Cardiac muscle cell (in vitro differentiated cells and primary cell): ENCODE measurements at places on chromosomes 7 and 10.

GRCh38 chr7:1029637-1030443, 14.5 kb upstream of the GPR146 start:
- DNase-seq: no peak

GRCh38 chr7:92763636-92764423, 72.5 kb downstream of the CDK6 start:
- DNase-seq: no peak

DNA sequence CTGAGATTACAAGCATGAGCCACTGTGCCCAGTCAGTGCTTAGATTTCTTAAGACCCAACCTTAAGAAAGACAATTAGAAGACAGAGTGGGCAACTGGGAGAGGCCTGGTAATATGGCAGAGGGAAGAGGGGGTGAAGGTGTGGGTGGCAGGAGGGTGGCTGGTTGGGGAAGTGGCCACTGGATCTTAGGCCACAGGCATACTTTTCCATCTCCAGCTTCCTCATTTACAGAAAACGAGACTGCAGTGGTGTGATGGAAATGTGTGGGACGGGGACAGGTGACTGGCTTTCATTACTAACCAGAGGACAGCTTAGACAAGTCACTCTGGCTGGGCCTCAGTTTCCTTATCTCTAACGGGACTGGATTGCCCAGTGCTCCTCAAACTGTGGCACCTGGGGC, 1.0 kb upstream of the FFAR4 start:
- DNase-seq: no peak

GRCh38 chr7:150357270-150357669, 11.4 kb upstream of the REPIN1 start:
- no peak for DNase-seq

- DNase-seq: no peak
Measured at GRCh38 chr10:15096661-15097010, 519 bp upstream of the RPP38 start.

DNA sequence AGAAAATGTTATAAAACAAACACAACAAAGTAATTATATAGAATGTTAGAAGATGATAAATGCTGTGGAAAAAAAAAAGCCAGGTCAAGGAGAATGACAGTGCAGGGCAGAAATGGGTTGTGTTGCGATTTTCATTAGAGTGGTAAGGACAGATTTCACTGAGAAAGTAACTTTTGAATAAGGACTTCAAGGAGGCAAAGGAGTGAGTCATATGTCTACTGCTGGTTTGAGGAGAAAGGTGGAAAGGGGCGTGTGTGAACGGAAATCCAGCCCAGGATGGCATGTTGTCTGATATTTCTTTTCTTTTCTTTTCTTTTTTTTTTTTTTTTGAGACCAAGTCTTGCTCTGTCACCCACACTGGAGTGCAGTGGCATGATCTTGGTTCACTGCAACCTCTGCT, 12.3 kb upstream of the DLD start:
- no peak for DNase-seq

DNA sequence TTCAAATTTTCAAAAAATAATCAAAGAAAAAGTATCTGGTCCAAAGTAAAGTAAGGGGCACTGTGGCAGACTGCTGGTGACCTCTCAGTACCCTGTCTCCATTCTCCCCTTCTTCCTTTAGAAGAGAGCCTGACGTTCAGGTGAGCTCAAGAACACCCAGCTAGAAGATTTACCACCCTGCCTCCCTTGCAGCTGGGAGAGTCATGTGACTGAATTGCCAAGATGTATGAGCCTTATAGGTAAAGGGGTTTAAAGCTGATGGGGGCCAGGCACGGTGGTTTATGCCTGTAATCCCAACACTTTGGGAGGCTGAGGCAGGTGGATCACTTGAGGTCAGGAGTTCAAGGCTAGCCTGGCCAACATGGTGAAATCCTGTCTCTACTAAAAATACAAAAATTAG, 86.3 kb upstream of the NANOS1 start:
- no peak for DNase-seq

DNA sequence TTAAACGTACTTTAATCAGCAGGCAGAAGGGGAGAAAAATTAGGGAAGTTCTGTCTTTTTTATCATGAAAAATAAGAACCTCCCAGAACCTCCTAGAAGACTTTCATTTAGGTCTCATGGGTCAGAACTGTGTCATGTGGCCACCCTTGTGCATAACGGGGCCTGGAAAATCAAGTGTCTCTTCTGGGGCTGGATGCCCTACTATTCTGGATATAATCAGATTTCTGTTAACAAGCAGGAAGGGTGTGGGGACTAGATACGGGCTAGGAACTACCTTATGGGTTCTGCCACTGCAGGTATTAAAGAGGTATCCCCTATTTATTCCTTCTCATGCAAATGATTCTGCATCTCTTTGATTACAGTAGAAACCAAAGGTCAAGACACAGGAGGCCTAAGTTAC, 14.1 kb downstream of the LANCL2 start:
- DNase-seq: no peak

GRCh38 chr10:132058793-132059759, 6.7 kb upstream of the JAKMIP3 start:
- no peak for DNase-seq

- DNase-seq: no peak
Measured at GRCh38 chr10:84820596-84820995, 492.2 kb downstream of the CCSER2 start.

DNA sequence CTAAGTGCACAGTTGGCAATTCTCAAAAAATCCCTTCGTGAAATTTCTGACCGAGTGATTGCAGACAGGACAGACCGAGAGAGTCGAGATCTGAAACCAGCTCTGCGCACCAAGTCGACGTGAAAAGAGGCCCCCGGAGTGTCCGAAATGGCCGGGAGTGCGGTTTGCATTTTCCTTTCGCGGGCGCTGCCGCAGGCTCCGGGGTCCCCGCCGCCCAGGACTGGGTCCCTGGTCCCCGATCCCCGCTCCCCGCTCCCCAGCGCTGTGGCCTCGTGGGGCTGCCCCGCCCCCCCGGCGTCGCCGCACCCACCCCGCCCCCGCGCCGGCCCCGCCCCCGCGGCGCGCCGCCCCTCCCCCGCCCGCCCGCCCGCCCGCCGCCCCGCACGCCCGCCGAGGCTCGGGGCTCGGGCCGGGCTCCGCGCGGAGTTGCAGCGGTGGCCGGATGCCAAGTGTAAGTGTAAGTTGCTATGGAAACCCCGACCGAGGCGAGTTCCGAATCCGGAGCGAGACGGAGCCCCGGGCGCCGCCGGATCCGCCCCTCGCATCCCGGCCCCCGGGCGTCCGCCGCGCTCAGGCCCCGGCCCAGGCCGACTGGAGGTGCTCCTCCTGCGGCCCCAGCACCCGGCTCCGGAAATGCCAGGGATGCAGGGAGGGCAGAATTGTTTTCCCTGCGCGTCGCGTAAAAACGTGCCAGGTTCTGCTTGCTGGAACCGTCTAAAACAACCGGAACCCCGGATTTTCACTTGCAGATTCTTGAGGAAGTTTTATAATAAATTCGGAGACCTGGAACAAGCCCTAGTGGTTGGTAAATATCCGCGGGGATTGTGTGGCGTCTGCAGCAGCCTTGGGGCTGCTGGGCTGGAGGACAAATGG, 4.6 kb downstream of the BMI1 start:
- DNase-seq: peak; percentile 87

GRCh38 chr7:47763063-47763974, 181.4 kb upstream of the TNS3 start:
- DNase-seq: no peak

DNA sequence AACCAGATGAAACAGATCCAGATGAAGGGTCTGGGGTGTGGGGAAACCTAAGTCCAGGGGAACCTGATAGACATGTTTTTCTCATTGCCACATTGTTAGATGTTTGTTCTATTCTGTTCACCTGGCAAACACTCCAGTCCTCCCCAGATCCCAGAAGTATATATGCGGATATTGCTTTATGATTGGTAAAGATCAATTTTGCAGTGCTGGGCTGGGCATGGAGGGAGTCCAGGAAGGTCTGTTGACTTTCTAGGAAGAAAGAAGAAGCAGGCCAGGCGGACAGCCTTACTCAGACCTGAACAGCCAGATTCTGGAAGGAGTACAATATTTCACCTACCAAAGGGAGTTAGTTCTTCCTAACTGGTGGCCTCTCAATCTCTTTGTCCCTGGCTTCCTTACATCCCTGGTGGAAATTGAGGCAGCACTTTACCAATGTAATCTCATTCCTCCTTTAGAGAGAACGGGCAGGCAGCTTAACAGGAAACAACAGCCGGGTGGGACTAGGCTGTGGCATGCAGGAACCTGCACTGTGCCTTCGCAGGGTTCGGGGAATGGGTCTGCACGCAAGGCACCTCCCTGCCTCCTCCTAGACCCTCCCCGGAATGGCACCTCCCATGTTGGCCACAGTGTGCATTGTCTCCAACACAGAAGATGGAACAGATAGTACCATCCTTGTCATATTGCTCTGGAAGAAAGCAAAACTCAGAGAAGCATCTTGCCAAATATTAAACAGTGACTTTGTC, 930 bp downstream of the GIMAP6 start:
- no peak for DNase-seq

GRCh38 chr7:22452142-22452959, 47.6 kb downstream of the STEAP1B start:
- peak; percentile 50 for DNase-seq

DNA sequence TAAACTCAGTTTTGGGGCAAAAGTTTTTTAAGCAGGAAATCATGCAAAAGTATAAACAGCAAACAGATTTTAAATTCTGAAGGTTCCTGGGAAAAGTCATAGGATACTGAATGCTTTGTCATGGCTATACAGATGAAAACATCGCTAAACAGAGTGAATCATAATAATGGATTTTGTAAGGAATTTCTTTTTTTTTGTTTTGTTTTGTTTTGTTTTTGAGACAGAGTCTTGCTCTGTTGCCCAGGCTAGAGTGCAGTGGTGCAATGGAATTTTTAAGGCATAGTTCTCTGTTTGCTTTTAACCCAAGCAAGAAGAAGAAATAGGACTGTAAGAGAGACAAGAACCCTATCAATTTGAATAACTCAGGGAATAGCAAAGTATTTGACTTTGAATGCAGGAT, 285.3 kb downstream of the NRG3 start:
- DNase-seq: no peak

DNA sequence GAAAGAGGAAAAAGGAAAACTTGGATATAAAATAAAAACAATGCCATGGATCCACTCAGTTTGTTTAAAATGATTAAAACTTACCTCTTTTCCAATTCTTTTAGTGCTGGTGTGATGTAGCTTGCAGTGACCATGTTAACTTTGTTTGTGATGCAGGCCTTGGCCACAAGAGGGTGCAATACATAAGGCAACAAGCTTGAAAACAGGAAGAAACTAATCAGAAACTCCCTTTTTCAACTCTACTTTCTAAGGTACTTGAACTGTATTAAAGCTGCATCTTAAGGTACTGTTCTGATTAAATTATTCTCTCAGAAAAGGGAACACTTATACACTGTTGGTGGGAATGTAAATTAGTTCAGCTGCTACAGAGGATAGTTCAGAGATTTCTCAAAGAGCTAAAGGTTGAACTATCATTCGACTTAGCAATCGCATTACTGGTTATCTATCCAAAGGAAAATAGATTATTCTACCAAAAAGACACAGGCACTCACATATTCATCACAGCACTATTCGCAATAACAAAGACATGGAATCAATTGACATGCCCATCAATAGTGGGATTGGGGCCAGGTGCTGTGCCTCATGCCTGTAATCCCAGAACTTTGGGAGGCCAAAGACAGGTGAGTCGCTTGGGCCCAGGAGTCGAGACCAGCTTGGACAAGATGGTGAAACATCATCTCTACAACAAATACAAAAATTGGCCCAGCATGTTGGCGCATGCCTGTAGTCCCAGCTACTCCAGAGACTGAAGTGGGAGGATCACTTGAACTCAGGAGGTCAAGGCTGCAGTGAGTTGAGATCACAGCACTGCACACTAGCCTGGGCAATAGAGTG, 50.9 kb downstream of the AASS start:
- peak; percentile 87 for DNase-seq

DNA sequence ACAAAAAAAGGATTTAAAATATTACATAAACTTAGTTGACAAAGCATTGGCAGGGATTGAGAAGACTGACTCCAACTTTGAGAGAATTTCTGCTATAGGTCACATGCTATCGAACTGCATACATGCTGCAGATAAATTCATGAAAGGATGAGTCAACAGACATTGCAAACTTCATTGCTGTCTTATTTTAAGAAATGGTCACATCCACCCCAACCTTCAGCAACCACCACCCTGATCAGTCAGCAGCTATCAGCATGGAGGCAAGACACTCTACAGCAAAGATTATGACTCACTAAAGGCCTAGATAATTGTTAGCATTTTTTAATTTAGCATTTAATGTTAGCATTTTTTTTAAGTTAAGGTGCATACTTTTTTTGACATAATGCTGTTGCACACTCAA, 73.6 kb downstream of the AGK start:
- no peak for DNase-seq

DNA sequence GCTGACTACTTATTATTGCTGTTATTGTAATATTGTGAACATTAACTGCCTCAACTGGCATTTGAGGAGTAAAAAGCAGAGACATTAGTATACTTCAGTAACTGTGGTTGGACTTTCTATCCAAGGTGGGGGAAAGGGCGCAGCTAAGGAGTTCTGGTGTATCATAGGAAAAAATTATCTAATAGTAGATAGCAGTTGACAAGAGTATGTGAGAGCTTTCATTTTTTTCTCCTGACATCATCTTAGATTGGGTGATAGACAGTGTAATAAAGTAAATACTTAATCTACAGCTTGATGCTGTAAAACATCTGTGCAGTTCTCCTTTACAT, 68.9 kb downstream of the PHTF2 start:
- DNase-seq: no peak

DNA sequence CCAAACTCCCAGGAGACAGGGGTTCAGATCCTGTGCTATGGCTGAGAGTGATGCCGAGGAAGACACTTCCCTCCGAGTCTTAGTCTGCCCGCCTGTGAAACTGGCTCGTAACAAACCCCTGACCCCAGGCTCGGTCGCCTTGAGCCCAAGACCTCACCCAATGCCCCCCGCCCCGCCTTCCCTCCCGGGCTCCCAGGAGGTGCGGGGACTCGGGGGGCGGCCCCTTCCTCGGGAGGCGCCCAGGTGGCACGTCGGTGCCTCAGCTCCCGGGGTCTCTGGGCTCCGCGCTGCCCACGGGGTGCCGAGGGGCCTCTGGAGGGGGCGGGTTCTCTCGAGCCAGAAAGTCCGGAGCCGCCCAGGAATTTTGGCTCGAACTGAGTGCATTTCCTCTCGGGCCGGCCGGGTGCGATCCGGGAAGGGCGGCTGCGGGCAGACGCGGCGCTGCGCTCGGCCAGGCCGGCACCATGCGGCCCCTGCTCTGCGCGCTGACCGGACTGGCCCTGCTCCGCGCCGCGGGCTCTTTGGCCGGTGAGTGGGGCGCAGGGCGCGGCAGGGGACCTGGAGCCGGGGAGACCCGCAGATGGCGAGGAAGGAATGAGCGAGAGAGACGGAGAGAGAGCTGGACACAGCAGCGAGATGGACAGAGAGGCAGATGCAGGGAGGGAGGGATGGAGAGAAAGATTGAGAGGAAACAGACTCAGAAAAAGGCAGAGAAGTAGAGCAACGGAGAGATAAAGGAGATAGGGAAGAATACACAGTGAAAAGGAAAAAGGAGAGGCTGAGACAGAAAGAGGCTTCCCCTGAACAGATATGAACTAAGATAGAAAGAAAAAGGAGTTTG, at the start of gene PLAC9:
TSS of gene PLAC9 (plus strand) at position 432 of the 841 bp plus-strand sequence. CDS start at position 465, 33 bp downstream.
- DNase-seq: peak; percentile 61
